Stimulated activated CD4-positive, alpha-beta T cell treated with anti-CD3 and anti-CD28 coated beads, Interleukin-15, amount 100 ng/mL, for 48 hours (primary cell): ENCODE measurements at places on chromosomes 3 and 15.

- DNase-seq = no peak
Observed at GRCh38 chr15:78907577-78907976, 34.9 kb downstream of the MORF4L1 start.

DNA sequence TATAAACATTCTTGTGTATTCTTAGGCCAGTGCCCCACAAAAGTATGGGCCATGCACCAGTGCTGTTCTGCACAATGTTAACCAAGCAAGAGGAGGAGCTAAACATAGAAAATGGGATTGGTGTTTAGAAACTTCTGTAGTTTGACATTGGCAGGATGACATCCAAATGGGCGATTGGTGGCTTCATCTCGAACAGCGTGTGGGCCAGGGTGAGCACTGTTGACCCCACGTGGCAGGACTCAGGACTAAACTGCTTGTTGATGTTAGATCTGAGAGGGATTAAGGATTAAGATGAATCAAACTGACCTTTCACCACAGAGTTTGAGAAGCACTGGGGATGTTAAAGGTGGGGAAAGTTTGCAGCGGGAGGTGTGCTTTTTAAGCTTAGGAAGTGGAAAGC lies 31.9 kb downstream of the ZNF710 start:
- no peak for DNase-seq

DNA sequence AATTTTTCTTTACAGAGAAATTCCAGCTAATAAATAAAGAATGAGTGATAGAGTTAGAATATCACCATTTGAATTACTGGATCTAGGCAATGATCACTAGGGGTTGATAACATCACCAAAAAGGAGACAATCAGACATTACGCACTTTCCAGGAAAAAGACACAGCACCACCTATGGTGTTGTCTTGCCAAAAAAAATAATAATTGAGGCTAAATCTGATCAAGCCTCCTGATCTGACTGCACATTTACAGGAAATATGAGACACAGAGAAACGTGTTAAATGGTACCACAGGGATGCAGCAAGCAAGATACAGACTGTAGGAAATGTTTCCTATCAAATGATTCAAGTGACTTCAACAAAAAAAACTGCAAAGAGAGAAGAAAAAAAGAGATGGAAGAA lies 92.8 kb downstream of the EOMES start:
- no peak for DNase-seq

DNA sequence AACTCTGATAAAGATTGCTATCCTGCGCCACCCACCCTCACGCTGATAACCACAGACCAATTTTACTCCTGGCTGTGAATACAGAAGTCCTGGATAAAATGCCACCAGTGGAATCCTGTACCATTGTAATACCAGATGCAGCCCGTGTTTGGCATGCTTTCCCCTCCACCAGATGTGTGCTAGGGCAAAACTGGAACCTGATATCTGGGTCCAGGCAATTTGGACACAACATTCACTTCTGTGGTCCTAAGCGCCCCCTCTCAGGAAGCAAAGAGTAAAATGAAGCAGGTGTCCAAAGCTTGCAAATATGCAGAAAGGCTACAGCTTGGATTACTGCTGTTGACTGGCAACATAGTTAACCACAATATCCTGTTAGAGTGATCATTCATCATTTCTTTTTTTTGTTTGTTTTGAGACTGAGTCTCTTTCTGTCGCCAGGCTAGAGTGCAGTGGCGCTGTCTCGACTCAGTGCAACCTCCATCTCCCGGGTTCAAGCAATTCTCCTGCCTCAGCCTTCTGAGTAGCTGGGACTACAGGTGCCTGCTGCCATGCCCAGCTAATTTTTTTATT lies 32.8 kb downstream of the LOXL1 start:
- DNase-seq = no peak

DNA sequence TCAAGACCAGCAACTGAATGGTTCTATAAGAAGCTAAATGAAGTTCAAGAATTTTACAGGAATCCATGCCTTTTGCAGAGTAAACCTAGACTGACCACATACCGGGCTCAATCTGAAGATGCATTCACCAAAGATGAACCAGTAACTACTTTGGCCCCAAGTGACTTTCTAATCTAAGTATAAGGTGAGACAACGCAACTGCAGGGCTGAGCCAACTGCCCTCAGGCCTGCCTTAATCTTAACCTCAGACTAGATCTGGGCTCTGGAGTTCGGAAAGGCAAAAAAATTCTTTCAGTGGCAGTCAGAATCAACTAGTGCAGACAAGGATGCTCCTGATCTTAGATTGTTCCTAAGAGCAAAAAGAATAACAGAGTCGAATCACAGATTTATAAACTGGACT lies 48.3 kb downstream of the EXD1 start:
- no peak for DNase-seq

DNA sequence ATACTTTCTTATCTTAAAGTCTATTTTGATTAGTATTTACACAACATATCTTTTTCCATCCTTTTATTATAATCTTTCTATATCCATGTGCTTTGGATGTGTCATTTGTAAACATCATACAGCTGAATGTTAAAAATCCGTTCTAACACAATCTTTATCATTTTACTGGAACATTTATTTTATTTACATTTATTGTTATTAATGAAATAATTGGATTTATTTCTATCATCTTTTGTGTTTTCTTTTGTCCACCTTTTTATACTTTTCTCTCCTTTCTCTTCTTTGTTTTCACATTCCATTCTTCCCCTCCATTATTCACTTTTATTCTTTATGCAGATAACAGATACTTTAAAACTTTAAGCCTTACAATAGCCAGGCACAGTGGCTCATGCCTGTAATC lies 34.7 kb upstream of the CTDSPL start:
- DNase-seq = no peak

- DNase-seq = no peak
Observed at GRCh38 chr15:80844011-80844732, 65.0 kb downstream of the CEMIP start.

- DNase-seq = no peak
Observed at GRCh38 chr3:51751287-51751686, 27.8 kb downstream of the IQCF6 start.

DNA sequence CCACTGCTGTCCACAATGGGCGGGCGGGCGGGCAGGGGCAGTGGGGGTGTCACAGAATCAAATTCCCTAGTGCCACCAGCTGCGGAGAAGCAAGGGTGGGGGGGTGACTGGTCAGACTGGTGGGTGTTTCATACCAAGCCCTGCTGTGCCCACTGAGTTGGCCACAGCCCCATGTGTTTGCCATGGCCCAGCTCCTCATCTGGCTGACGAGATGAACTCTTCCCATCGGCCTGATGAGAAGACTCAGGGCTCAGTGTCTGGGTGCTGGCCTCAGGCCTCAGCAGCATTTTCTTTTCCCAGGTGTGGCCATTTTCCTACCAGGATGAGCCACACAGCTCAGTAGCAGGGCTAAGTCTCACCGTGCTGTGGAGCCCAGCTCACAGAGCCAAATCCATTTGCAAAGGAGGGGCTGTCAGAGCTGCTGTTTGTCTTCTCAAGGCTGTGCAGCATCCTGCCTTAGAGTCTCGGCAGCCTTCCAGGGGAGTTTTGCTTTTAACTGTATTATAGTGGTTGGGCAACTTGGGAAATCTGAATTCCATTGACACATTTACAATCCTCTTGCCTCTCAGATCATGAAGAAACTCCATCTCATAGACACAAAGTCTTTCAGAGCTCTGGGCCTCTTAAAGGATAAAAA lies 176.8 kb downstream of the ABHD5 start:
- no peak for DNase-seq

DNA sequence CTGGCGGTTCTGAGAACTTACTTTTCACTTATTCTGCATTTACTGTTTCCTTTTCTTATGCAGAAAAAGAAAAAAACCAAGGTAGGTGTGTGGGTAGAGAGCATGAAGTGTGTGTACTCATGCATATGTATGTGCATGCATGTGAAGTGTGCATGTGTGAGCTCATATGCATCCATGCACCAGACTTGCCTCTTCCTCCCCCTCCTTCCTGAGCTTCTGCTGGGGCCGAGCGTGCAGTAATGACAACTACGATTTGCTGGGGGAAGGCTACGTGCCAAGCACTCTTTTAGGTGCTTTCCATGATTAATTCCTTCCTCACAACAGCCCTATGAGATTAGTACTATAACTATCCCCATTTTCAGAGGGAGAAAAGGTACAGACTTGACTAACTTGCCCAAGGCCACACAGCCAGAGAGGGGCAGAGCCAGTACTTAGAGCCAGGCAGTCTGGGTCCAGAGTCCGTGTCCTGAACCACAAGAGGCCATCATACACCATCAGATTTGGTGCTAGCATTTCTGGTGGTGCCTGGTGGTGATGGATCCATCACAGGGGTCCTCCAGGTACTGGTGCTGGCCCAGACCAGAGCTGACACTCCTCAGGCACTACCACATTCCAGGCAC lies 46.7 kb downstream of the CAPN3 start:
- DNase-seq = no peak

GRCh38 chr3:36944641-36945270 lies at the start of gene TRANK1:
Gene TRANK1, minus strand, starts transcription at chr3:36945054. Its CDS starts 245 bp downstream, at chr3:36944809.
- peak; percentile 68 for DNase-seq
